ENCODE measurements at places on chromosomes 3 and 15.

DNA sequence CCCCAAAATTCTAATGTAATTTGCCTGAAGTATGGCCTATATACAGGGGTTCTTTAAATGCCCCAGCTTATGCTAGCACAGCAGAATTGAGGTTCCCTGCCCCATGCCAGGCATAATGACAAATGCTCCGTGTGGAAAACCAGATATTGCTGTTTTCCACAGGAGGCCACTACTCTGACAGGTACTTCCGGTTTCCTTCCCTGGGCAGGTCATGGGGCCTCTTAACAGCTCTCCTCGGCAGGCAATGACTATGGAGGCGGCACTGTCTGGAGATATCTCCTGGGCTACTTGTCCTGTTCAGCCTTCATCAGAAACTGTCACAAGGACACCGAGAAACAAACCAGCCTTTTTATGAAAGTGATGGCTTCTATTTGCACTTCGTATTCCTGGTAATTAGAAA lies 54.8 kb downstream of the SLC7A14 start:
- no peak for DNase-seq

GRCh38 chr3:51391566-51392354 lies 675 bp downstream of the RBM15B start:
- peak; percentile 42 for DNase-seq

GRCh38 chr3:82496890-82497560 lies 735.6 kb upstream of the GBE1 start:
- peak; percentile 2 for DNase-seq

GRCh38 chr3:11305509-11305908 lies 33.3 kb downstream of the ATG7 start:
- DNase-seq, result no peak

GRCh38 chr3:175301741-175302140 lies 442.6 kb downstream of the NAALADL2 start:
- no peak for DNase-seq

- DNase-seq, result no peak
These were observed 8.0 kb upstream of the CBLB start for GRCh38 chr3:105876780-105877327.

DNA sequence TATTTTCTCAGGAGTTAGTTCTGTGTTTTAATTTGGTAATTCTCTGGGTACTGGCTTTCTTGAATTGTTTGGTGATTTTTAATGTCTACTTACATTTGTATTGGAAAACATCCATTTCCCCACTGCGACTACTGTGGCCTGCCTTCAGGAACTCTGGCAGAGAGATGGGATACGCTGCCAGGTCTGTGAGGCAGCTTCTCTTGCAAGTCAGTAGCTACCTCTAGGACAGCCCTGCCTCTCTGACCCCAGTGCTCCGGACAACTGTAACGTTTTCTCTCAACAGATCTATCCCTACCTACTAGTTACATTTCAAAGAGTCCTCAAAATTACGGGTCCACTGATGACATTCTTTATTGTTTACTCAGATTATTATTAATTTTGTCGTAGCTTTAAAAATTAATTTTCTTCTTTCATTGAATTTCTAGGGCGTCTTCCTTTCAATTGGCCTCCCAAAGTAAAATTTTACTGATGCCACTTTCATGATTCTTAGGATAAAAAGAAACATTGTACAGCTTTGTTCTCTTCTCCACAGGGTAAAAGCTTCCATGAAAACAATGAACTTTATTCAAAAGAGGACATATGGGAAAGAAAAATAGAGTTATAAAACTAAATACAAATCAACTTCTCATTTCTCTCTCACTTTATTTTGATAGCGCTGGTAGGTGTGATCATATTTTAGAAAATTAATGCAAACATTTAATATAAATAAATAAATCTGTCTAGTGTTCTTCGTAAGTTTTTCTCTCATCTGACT lies 123.2 kb upstream of the GOLGA8J start:
- DNase-seq, result no peak

GRCh38 chr3:149891621-149892020 lies 78.6 kb downstream of the RNF13 start:
- DNase-seq, result no peak

DNA sequence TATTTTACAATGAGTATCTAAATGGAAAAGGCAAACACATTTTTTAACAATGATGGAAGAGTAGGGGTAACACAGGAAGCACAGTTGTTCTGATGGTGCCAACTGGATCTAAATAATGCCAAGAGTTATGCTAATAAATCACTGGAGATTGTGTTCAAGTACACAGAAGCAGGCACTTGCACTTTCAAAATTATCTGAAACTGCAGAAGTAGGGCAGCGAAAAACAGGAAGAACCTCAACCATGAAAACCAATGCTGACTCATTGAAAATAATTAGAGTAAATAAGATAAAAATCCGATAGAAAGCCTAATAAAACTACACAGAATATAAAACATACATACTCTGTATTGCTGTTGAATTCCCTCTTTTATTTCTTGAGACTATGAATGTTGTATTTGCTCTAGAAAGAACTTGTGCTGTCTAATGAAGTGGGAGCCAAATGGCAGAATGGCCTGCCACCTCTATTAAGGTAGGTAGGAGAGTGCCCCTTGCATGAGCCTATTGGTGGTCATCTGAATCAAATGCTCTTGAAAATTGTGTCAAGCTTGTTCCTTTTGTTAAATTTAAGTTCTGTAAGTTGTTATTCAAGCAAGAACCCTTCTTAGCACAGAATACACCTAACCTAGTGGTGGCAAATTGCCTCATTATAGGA lies 93.7 kb downstream of the ABI3BP start:
- DNase-seq, result no peak

- no peak for DNase-seq
These were observed 94.4 kb downstream of the TMCO5A start for GRCh38 chr15:38028869-38029268.

DNA sequence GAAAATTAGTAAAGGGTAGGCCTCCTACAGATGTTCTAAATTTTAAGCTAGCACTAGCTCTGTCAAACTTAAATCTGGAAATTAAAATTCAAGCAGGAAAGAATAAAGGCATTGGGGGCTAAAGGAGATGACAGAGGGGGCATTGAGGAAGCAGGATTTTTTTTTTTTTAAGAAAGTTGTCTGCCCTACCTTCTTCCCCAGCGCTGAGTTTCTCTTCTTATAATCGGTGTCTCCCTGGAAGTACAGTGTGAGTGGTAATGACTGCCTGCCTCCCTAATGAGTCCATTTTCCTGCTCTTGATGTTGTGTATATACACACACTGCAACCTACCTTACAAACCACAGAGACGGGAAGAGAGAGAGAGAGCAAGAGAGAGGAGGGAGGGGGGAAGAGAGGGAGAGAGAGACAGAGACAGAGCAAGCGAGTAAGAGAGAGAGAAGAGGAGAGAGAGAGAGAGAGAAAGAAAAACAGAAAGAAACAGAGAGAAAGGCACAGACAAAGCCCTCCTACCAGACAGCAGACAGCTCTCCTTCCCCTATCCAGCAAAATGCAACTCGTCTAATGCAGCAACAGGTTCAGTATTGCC lies 47.0 kb downstream of the ZBTB20 start:
- DNase-seq, result peak; percentile 71

GRCh38 chr3:61315871-61316270 lies 64.6 kb upstream of the FHIT start:
- no peak for DNase-seq

DNA sequence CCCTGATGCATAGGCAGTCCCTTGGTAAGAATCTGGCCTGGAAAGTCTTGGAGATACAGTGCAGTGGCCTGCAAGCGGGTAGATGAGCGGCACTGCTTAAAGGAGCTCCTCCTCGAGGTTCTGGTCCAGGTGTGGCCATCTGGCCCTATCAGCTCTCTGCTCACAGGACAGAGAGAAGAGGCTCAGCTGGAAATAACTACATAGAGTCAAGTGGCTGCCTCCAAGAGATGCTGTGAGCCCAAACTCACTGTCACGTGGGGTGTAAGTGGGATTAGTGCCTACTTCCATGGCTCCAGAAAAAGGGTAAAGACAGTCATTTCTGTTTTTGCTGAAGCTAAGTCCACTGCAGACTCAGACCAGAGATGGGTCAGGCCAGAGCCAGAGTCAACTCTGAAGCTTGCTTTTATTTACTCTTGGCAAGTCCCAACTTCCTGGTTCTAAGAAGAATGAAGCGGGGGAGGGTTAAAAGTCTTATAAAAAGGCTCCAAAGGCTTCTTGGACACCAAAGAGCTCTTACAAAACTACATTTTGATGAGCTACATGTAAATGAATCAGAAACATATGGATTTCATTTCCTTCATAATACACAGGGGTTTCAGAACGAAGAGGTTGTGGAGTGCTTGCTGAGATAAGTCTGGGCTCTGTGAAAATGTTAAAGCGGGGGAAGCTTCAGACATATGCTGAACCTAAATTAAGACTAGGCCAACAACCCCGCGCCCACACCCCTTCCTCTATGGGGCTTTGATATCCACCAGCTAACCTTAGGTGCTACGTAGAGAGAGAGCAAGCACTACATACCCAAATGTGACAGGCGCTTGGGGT lies 77.1 kb downstream of the PDZRN3 start:
- no peak for DNase-seq

GRCh38 chr3:109325657-109326056 lies 9.3 kb upstream of the DPPA2 start:
- no peak for DNase-seq

DNA sequence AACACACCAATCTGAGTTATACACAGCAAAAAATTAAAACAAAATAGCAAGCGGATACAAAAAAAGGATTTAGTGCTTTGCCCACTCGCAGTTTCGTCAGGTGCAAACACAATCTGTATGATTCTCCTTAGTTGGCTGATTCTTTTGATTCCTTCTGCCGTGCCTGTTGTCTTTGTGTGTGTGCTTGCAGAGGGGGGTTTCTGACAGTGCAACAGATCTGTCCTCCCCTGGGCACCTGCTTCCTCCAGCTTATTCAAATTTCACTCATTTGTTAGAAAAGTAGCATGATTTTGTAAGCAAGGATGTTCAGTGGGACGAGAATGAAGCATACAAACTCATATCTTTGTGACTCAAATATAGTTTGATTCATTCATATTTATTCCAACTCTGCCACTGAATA lies 74.0 kb upstream of the NEO1 start:
- no peak for DNase-seq

GRCh38 chr3:100073049-100073713 lies 41.1 kb downstream of the FILIP1L start:
- DNase-seq, result no peak

GRCh38 chr15:29067949-29068348 lies 182.2 kb downstream of the APBA2 start:
- no peak for DNase-seq

DNA sequence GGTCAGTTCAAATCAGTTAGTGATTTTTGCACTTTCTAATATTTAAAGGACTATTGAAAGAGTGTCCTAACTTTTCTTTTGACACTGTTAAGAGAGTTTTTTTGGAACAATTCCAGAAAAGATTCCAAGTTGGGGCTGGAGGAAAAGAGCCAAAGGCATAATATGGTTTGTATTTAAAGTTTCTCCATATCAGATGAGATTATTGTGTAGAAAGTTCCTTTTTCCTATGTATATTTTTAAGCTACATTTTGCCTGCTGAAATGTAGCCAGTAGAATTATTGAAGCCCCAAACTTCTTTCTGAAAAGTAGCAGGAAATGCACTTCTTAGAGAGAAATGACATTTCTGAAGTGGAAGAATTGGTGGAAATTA lies 136.5 kb upstream of the TSC22D2 start:
- DNase-seq, result no peak

GRCh38 chr15:32959077-32959476 lies 235.4 kb downstream of the FMN1 start:
- no peak for DNase-seq

- no peak for DNase-seq
These were observed 69.5 kb upstream of the OXTR start for GRCh38 chr3:8838765-8839423.

DNA sequence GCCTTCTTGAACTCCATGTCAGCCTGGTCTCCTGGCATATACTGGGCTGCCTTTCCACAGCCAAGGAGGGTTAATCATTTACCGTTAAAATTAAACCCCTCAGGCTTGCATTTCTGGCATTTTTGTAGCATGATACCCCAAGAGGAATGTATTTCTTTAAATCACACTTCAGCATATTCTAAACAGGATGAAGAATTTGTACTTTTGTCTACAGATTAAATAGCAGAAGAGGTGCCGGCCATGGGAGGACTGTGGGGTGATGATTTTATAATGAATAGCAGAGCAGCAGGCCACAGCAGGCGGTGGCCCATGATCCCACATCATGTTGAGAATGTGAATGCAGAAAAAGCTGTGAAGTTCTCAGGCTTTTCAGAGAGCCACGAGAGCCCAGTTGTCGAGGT lies 90.2 kb downstream of the ARNT2 start:
- no peak for DNase-seq

DNA sequence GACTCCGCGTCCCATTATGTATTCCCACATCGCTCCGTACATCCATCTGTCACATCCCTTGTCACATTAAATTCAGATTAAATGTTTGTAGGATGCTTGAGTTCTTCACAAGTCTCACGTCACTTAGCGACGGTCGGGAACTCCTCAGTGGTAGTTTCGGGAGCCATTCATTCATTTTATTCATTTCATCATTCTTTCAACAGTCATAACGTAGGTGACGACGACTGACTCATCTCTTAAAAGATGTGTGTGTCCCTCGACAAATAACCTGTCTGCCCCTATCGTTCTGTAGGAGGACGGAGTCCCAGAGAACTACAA lies 272 bp upstream of the SRPRB start:
- no peak for DNase-seq

All from NCI-H1417 (cell line).